CD4-positive, CD25-positive, alpha-beta regulatory T cell (primary cell): ENCODE measurements at places on chromosomes 5 and 9.
A peak's percentile ranks its signal among the peaks of the same experiment; 100 is the strongest.

GRCh38 chr5:9667906-9668305 lies 37.8 kb upstream of the TAS2R1 start:
- no peak for DNase-seq

- no peak for DNase-seq
Observed at GRCh38 chr5:115599502-115599901, 2.8 kb downstream of the TICAM2 start.

DNA sequence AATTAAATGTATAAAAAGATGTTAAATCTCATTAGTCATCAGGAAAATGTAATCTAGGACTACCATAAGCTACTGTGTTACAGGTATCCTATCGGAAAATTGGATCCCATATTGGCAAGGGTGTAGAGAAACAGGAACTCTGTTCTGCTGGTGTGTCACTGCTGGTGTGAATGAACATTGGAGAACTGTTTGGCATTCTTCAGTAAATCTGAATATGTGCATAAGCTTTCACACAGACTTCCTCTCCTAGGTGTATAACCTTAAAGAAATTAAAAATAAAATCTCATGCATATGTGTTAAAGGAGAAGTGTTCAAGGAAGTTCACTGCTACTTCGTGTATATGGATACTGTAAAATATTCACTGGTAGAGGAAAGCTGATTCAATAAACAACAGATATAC lies 484.6 kb upstream of the TLE4 start:
- DNase-seq, result no peak

DNA sequence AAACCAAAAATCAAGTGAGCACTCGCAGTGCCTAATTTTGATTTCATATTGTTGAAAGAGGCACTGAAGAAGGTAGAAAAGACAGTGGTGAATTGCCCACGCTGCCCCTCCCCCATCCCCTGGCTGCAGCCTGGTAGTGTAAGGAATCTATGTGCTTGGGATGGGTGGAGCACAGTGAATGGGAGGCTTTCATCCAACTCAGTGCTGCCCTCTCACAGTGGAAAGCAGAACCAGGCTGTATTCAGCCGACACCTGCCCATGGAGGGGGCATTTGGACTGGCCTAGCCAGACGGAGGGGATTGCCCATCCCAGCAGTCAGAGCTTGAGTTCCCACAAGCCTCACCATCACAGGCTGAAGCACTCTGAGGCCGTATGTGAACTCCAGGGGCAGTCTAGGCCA lies 800.4 kb upstream of the DMAC1 start:
- no peak for DNase-seq

DNA sequence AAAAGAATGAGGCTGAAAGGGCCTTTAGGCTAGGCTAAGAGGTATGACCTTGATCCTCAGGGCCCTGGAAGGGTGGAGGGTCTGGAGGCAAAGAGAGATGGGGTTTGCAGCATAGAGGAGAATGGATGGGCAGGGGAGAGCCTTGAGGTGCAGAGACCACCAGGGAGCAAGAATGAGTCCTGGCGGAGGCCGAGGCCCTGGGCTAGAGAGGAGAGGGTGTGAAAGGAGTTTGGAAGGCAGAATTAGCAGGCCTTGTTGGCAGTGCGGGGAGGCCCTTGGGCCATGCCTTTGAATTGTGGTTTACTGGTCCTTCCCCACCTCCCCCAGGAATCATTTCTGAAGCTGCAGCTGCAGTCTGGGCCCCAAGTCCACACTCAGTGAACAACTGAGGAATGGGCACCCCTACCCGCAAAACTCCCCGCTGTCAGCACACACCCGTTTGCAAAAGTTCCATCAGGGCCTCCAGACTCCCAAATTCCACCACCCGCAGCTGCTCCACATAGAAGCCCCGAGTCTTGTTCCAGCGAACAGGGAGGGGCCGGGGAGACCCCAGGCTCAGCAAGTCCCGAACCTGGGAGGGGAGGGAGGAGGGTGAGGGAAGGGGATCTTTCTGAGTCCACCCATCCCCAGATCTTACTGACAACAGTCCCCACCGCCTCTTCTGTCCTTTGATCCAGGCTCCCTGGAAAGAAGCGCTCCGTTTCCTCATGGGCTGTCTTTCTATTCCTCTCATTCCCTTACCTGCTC lies 2.1 kb downstream of the KIF12 start:
- DNase-seq, result no peak

GRCh38 chr5:111227801-111228200 lies 3.6 kb downstream of the CAMK4 start:
- no peak for DNase-seq

- no peak for DNase-seq
Observed at GRCh38 chr9:107455425-107456135, 34.0 kb downstream of the KLF4 start.

- DNase-seq, result no peak
Observed at GRCh38 chr9:37660691-37661090, 9.9 kb downstream of the FRMPD1 start.

GRCh38 chr9:89606049-89606623 lies 1.3 kb downstream of the GADD45G start:
- peak; percentile 20 for DNase-seq

GRCh38 chr5:176741561-176742211 lies 68.7 kb upstream of the UNC5A start:
- DNase-seq, result no peak

GRCh38 chr5:44546286-44546685 lies 157.1 kb upstream of the FGF10 start:
- no peak for DNase-seq

DNA sequence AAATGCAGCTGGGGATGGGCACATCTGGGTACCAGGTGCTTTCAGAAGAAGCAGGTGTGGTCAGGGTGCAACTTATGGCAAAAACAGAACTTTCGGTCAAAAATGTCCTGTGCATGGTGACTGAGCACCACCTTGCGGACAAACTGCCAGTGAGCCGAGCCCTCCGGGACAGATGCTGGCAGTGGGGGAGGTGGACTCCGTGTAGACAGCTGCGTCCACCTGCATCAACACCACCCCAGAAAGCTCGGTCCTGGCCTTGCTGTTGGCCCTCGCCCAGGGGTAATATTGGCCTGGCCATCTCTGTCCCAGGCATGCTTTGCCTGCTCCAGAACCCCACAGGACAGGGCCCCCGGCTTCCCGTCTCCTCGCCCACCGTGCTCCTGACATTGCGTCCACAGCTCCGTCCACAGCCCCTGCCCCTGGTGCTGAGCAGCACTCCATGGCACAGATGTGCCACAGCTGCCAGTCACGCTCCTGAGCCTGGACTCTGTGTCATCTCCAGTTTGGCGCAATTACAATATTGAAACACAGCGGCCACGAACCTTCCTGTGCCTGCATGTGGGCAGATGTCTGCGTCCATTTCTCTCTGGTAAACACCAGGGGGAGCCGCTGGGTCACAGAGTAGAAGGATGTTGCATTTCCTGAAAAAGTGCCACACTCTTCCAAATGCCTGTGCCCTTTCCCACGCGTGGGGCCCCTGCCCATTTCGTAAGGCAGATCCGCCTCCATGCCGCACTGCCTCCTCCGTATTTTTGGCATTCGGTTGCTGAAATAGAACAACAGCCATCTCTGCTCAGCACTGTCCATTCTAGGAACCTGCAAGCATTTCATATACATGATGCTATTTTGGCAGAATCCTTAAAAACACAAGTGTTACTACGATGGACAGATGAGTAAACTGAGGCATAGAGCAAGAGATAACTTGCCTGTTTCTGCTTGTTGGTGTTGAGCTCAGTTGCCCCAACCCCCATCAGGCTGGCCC lies 33.4 kb upstream of the SLC6A19 start:
- DNase-seq, result peak; percentile 51

GRCh38 chr5:169788168-169788567 lies 151.1 kb downstream of the DOCK2 start:
- DNase-seq, result no peak

DNA sequence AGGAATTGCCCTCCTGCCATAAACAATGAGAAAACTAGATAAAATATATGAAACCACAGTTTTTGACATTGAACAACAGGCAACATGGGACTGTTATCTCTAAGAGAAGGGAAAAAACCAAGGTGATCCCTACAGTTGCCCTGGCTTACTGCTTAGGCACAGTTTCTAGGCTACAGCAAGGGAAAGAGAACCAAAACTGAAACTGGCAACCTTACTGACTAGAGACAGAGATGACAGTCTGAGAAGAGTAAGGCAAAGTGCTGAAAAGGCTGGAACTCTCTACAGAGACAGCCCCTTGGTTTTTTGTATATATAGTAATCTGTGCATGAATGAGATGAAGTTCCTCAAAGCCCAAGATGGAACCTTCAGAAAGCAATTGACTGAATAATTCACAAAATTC lies 36.2 kb upstream of the REEP2 start:
- no peak for DNase-seq

DNA sequence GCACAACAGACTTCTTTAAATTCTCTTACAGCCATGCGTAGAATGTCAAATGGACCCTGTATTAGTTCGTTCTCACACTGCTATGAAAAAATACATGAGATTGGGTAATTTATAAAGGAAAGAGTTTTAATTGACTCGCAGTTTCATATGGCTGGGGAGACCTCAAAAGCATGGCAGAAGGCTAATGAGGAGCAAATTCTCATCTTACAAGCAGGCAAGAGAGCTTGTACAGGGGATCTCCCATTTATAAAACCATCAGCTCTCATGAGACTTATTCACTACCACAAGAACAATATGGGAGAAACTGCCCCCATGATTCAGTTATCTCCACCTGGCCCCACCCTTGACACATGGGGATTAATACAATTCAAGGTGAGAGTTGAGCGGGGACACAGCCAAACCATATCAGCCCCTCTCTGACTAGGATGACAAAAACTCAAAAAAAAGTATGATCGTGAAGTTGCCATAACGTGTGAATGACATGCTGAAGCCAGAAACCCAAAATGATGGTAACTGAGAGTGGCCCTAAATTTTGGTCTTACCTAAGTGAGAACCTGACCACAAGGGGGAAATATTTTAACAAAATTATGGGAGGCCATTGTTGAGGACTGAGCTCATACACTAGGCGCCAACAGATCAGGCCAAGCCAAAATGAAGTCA lies 17.5 kb upstream of the TEX10 start:
- DNase-seq, result no peak

GRCh38 chr5:53416144-53416738 lies 64.2 kb upstream of the FST start:
- DNase-seq, result no peak

- no peak for DNase-seq
Observed at GRCh38 chr5:55633574-55634208, 78.4 kb downstream of the SLC38A9 start.

GRCh38 chr5:136195971-136196820 lies 3.2 kb upstream of the SMIM32 start:
- no peak for DNase-seq
